CD4-positive, alpha-beta T cell treated with Interleukin-2 at 100 ng/mL for 4 hours (primary cell): ENCODE measurements at places on chromosomes 5 and 9.
A peak's percentile ranks its signal among the peaks of the same experiment; 100 is the strongest.

GRCh38 chr5:67659288-67659687 lies 462.7 kb upstream of the CD180 start:
- DNase-seq = no peak

GRCh38 chr9:107175041-107175440 lies 108.0 kb upstream of the RAD23B start:
- DNase-seq = no peak

DNA sequence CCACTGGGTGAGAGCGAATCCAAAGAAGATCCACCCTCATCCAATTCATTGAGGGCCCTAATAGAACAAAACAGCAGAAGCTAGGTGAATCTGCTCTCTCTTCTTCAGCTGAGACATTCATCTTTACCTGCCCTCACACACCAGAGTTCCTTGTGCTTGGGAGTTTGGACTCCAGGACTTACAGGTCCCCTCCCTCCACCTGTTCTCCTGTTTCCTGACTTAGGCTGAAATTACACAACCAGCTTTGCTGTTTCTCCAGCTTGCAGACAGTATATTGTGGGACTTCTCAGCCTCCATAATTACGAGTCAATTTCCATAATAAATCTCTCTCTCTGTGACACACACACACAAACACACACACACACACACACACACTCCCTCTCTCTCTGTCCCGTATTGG lies 19.1 kb downstream of the TMEM171 start:
- DNase-seq = no peak

GRCh38 chr9:4269872-4270271 lies 30.0 kb downstream of the GLIS3 start:
- DNase-seq = no peak

DNA sequence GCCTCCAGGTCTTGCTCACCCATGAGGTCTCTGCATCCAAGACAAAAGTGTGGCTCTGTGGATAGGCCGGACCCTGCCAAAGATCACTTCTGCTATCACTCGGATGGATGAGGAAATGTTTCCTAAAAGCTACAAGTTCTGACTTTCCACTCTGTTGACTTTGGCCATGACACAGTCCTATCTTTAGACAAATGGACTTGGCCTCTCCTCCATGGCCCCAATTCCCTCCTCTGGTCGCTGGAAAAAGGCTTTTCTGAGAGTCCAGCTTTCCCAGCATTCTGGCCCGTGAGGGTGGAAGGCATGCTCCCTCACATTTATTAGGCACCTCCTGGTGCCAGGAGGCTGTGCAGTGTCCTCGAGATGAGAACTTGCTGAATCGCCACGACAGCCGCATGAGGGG lies 83.1 kb downstream of the COL27A1 start:
- DNase-seq = no peak

GRCh38 chr5:133063965-133064364 lies 12.2 kb downstream of the HSPA4 start:
- no peak for DNase-seq

DNA sequence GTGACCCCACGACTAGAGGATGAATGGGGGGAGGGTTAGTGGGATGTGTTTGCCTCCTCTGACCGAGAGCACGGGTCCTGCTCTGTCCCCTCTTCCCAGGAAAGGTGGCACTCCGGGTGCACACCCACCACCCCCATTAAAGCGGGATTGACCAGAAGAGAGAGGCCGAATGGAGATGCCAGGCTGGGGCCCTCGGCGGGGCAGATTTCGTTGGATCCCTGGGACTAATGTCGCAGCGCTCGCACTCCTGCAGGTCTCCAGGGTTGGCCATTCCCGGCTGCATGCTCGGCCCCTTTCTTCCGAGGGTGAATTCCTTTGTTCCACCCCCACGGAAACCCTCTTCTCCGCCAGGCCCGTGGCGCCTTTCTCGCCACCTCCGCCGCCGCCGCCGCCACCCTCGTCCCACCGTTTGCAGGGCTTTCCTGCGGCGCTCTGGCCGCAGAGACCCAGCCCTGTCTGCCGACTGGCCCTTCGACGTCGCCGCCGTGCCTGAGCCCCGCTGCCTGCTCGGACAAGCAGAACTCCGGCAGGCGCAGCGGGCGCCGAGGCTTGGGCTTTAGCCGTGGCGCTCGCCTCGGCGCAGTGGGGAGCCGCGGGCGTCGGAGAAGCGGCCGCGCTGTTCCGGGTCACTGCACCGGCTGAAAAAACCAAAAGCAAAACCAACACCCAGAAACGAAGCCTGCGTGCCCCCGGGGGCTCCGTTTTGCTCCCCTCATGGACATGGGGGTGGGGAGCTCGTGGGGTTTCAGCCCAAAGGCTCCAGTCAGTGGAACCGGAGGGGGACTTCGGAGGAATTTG lies 11.8 kb downstream of the LMX1B start:
- no peak for DNase-seq

GRCh38 chr5:120576588-120576987 lies 112.5 kb downstream of the PRR16 start:
- no peak for DNase-seq

- no peak for DNase-seq
Observed at GRCh38 chr9:120377268-120378159, 202.5 kb downstream of the CDK5RAP2 start.

- no peak for DNase-seq
Observed at GRCh38 chr5:146948666-146949065, 70.1 kb upstream of the PPP2R2B start.

GRCh38 chr5:134138416-134139376 lies 24.2 kb downstream of the TCF7 start:
- DNase-seq = peak; percentile 57

- DNase-seq = no peak
Observed at GRCh38 chr5:122180146-122180712, 50.9 kb downstream of the ZNF474 start.

DNA sequence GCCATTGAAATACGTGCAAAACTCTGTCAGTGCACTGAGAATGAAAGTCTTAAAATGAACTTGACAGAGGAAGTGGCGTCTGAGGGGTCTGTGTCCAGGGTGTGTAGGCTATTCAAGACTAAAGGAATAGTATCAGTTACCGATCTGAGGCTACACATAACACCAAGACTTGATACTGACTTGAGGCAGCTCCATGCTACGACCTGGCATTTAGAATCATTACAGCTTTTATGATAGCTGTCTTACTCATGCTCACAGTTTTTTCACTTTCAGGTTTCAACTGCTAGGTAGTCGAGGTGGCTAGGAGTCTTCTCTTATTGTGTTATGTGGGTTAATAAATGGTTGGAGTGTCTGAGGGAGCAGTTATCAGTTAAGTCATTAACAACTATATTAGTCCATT lies 92.8 kb upstream of the SLCO6A1 start:
- DNase-seq = no peak

- DNase-seq = no peak
Observed at GRCh38 chr9:1388216-1388615, 338.1 kb downstream of the DMRT2 start.

GRCh38 chr5:14193496-14193895 lies 50.4 kb downstream of the TRIO start:
- no peak for DNase-seq

DNA sequence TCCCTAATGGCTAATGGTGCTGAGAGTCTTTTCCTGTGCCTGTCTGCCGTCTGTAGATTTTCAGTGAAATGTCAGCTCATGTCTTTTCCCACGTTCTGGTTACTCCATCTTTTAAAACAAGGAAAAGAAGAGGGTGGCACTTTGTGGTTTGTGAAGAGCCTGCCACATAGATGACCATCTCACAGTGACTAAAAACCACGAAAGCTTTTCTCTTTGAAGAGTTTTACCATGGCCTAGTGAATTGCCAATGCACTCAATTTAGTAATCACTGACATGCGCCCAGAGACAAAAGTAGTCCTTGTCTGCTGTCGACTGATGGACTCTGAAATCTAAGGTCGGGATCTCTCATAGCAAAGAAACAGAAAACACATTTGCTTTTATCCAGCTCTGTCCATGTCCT lies 50.4 kb downstream of the SPATA31C2 start:
- no peak for DNase-seq

GRCh38 chr5:30867711-30868110 lies 325.8 kb upstream of the CDH6 start:
- DNase-seq = no peak

- no peak for DNase-seq
Observed at GRCh38 chr9:126902210-126902609, 12.4 kb upstream of the RALGPS1 start.

GRCh38 chr9:18976221-18976708 lies 56.7 kb downstream of the SAXO1 start:
- no peak for DNase-seq

DNA sequence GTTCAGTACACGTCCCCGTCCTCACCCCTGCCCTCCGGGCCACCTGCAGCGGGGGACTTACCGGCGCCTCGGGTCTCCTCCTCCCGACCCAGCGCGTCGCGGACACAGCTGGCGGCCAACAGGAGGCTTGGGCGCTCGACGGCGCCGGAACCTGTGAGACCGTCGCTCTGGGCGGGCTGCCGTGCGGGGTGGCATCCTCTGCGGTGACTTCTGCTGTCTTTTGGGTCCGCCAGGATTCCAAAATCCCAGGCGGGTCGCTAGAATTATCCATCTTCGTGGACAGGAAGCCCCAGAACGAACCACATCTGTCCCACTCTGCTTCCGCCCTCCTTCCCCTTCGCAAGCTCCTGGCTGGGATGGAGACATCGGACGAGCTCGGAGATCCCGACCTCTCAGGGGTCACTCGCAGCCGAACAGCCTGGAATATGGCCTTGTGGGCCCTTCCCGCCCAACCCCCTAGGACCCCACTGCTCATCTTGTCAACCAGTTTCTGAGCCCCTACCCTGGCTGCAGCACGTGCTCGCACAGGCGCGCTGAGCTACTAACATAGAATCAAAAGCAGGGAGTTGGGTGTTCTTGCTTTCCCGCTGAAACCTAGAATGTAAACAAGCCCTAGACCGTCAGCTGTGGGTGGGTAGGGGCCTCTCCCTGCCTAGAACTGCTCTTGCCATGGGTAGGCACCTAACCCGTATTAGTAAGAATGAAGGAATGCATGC lies 947 bp upstream of the MARCHF3 start:
- DNase-seq = no peak

DNA sequence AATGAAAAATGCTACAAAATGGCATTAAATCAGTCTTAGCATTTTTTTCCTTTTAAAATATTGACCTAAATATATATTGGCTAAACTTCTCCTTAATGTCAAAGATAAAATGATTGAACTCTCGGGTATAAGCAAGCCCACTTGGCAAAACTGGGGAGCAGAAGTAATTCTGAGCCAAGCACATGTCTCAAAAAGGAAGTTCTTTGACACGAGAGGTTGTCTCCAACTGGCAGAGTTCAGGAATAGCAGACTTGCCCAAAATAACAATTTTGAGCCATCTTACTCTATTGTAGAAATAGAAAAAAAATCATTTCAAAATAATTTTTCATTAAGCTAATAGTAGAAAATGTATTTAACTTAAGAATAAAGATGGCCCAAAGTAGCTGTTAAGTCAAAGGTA lies 10.4 kb upstream of the MLLT3 start:
- DNase-seq = no peak

DNA sequence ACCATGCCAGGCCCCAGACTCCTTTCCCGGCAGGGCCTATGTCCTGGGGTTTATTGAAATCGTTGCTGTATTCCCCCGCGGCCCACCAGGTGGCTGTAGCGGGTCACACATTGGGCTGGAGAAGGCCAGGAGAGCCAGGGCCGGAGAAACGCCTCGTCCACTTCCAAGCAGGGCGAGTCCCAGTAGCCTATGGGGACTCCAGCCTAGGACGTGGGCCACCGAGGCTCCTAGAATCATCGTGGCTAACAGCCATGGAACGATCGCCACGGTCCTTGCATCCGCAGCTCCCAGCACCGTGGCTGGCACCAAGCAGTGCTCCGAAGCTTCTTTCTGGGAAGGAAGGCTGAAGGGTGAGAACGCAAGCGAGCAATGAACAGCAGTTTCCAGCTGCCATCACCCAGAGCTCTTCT lies 87.7 kb downstream of the ENTREP1 start:
- no peak for DNase-seq

GRCh38 chr5:146321571-146321970 lies 17.1 kb upstream of the POU4F3 start:
- DNase-seq = no peak

DNA sequence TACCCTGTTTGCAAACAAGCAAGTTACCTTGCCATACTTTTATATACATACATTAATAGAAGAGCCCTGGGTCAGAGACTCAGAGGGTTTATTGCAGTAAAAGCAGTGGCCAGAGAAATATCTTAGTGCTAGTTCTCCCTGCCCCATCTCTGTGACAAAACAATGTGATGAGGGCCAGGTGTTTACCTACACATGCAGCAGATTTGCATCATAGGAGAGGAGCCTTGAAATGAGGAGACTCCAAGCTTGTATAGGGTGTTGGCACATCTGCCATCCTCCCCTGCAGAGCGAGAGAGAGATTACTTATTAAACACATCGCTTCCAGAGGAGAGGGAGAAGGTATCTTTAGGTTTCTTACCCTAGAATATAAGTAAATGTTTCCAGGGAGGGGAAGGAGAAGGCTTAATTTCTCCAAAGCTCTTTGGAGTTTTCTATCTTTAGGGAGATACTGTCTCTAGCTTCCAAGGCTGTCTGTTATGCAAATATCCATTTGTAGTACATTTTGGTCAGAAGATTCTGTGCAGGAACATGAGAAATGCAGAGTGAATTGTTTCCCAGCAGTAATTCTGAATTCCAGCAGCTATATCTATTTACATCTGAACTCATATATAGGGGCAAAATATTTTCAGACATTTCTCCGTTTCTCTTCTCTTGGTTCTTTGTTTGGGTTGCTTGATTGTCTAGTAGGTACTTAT lies 15.7 kb downstream of the FER start:
- DNase-seq = no peak

DNA sequence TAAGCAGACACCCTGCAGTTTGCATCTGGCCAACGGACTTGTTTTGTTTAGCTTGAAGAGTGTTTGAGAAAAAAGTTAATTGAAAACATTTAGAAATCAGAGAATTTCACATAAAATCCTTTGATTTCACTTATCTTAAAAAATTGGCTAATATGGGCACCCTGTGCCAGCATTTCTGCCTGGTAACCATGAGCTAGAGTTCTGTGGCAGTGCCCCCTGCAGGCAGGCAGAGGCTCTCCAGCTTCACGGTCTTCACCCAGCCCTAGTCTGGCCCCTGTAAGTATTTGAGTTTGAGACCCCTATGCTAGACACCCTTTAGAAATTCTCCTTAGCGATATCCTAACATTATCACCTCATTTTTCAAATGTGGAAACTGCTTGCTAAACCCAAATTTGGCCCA lies 18.8 kb upstream of the FANCC start:
- DNase-seq = peak; percentile 11

DNA sequence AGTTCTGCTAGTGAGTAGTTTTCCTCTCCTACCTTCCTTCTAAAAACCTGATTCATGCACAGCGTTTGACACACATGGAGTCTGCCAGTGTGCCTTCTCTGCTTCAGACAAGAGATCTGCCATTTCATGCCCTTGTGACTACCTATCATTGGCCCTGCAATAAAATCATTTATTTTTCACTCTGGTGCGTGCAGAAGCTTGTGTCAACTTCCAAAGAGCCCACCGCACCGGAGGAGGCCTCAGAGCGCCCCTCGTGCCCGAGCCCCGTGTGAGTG lies 13.7 kb downstream of the HNRNPH1 start:
- DNase-seq = no peak

GRCh38 chr9:97954550-97954989 lies 16.6 kb upstream of the HEMGN start:
- peak; percentile 72 for DNase-seq

- no peak for DNase-seq
Observed at GRCh38 chr5:115766608-115767007, 49.9 kb downstream of the CDO1 start.

GRCh38 chr5:3024126-3024525 lies 272.6 kb upstream of the IRX2 start:
- no peak for DNase-seq

- DNase-seq = no peak
Observed at GRCh38 chr9:72363236-72363635, 1.8 kb downstream of the ZFAND5 start.

GRCh38 chr9:1083325-1083913 lies 33.3 kb downstream of the DMRT2 start:
- DNase-seq = no peak
